ENCODE measurements at places on chromosomes 7 and 10.

GRCh38 chr7:44265728-44266127 lies 59.7 kb downstream of the CAMK2B start:
- DNase-seq, result no peak

- no peak for DNase-seq
These were observed 69.9 kb downstream of the INPP5A start for GRCh38 chr10:132607491-132607890.

DNA sequence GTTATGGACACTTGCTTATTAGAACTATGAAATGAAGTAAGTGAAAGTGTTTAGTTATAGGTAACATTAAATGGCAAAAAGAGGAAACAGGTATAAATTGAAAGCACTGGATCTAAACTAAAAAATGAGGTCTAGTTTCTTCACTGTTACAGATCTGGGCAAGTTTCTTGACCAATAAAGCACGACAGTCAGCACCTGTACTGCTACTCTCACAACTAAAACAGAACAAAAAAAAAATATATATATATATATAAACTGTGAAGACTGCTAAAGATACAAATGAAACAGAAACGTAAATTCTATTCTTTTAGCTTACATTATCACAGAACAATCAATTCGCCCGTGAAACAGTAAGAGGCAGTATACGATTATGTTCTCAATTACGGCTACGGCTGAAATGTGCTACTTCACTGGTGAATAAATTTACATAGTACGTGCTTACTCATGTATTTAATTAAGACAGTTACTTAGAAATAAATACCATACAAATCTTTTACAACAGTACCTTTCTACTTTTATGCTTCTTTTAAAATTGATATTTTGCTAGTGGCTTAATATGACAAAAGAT lies 4.2 kb downstream of the AHR start:
- DNase-seq, result no peak

DNA sequence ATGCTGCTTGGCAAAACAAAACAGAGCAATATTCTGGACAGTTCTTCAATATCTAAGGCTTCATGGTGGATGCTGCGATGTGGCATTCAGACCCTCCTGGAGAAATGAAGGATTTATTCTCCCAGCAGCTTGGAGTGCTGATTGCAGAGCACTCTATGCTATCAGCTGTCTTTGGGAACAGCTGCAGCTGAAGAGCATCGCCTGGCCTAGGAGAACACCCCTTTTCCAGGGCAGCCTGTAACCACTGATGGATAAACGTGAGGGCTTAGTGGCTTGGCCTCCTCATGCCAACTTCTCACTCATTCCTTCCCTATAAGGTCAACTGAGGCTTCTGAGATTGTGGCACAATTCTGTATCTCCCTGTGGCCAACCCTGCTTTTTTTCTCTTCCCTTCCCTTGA lies 638.1 kb upstream of the CNTNAP2 start:
- DNase-seq, result no peak

- no peak for DNase-seq
These were observed 4.8 kb downstream of the FAM241B start for GRCh38 chr10:69634759-69635425.

DNA sequence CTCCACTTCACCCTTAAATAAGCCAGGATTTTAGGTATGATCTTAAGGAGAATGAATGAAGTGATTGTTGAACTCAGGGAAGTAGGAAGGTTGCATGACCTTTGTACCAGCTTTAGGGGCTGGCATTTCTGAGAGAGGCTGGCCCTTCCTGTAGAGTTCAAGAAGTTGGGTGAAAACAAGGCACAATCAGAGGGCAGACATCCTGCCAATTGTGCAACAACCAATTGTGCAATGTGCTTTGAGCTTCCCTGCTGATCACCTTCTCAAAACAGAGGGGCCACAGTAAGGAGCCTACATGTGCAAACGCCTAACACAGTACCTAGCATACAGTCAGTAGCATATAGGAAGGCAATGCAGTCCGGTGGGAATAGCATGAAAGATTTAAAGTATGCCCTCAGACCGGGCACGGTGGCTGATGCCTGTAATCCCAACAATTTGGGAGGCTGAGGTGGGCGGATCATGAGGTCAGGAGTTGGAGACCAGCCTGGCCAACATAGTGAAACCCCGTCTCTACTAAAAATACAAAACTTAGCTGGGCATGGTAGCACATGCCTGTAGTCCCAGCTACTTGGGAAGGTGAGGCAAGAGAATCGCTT lies 5.4 kb downstream of the CPVL start:
- no peak for DNase-seq

All from stimulated activated CD8-positive, alpha-beta memory T cell treated with anti-CD3 and anti-CD28 coated beads, Interleukin-7, amount 100 ng/mL, for 4 hours (primary cell).